Stimulated activated CD8-positive, alpha-beta memory T cell treated with anti-CD3 and anti-CD28 coated beads, Interleukin-4, amount 100 ng/mL, for 1 hour (primary cell): ENCODE measurements at places on chromosomes 1 and 21.

DNA sequence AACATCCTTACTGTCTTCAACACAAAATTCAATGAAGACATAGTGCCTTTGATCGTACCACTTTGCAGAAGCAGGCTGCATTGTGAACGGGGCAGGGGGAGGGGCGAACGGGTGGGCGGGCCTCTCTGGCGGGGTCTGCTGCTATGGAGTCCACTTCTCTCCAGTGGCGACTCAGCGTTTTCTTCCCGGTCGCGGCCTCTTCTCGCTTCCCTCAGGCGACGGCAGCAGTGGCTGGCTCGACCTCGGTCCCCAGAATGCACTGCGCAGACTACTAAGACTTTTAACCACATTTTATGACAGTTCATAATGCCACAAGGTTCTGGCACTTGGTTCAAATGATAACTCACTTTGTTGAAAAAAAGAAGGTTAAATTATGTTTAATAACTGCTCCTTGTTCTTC lies 21.2 kb downstream of the GBP2 start:
- no peak for DNase-seq

DNA sequence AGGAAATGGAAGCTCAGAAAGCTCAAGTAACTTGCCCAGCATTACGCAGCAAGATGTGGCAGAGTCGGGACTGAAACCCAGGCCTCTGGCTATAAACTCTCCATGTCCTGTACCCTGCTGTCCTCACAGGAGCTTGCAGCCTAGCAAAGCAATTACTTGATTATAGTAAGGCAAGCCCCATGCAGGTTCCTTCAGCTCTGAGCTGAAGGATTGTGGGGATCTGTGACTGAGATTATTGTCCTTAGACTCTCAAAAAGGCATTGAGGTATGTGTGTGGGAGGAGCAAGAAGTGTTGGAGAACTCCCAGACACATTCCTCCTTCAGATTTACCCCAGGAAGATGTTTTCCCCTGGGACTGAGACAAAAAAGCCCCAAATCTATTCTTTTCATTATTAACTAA lies 124.0 kb upstream of the SPATA6 start:
- no peak for DNase-seq

DNA sequence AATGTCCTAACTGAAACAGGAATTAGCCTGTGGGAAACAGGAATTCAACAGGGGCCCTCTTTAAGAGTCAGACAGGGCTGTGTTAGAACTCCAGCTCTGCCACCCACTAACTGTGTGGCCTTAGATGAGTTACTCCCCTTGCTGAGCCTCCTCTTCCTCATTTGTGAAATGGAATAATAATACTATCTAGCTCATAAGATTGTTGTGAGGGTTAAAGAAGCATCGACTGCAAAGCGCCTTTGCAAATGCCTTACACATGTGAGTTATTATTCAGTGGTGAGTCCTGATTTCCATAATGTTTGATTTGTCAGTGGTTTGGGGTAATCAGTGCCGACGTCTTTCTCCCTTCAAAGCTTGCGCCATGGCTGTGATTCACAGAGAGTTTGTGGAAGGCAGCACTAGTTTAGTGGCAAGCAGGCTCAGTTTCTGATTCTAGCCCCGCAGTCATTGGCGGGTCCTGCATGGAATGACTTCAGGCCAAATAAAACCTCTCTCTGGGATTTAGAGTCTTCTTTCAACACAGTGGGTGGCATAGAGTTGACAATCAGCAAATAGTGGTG lies 388.5 kb downstream of the PLPP3 start:
- DNase-seq, result no peak

DNA sequence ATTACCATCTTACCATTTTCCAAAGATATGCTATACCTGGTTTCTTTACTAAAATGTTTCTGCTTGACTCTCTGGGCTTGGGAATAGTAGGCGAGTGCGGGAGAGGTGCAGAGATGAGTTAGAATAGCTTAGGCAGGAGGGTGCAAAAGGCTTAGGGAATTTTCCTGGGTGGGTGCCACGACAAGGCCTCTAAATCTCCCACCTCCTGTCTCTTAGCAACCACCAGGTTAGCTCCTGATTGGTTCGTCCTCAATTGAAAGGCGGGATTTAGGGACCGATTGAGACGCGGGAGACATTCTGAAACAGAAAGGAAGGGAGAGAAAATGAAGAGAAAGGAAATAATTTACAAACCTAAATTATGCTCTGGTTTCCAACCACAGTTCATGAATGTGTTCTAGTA lies 3.1 kb downstream of the ACKR1 start:
- DNase-seq, result no peak

- no peak for DNase-seq
These were observed 260.7 kb upstream of the CSF3R start for GRCh38 chr1:36743286-36744005.
